Astrocyte of the spinal cord (primary cell): ENCODE measurements at places on chromosomes 3 and 15.

DNA sequence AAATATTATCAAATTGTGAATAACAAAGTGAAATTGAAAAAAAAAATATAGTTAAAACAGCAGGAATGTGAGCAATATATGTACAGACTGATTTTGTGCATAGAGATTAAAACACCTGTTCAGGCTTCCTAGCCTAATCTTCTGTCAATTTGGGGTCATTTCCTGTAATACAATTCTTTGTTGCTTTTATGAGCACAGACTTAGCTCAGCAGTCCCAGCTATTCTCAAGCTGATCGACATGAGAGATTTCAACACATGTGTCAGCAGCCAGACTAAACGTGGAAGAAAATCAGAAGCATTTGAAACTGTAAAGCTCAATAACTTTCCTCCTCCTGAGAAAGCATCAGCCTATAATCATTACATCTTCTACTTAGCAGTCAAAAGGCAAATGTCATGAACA is 1.6 kb upstream of the FHIT start:
- no peak for DNase-seq

DNA sequence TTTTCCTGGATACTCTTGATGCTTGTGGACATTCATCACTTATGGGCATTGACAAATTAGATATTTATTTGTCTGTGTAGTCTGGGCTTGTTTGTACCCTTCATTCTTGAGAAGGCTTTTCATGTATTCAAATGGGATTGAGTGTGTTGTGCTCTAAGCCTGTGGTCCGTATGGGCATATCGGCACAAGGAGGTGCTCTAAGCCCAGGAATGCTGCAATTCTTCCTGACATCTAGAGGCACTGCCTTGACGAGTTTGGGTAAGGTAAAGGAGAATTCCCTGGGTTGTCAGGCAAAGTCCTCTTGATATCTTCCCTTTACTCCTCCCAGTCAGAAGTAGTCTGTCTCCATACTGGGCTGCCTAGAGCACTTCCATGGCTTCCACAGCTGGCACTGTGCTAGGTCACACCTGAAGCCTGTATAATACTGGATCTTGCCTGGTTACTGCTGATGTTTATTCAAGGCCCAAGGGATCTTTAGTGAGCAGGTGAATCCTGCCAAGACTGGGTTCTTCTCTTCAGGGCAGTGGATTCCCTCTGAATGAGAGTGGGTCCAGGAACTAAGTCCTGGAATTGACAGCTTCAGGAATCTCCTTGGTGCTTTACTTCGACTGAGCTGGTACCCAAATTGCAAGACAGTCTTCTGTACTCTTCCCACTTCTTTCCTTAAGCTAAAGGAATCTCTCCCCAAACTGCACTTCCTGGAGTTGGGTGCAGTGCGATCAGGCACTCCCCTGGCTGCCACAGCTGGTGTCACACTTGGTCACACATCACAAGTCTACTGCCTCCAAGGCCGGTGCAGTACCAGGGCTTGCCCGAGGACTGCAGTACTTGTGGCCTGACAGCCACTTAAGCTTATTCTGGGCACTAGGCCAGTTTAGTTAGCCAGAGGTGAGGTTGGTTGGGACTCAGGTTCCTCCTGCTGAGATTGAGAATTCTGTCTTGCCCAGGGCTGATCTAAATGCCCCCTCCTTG is 46.0 kb downstream of the GALK2 start:
- DNase-seq: no peak

DNA sequence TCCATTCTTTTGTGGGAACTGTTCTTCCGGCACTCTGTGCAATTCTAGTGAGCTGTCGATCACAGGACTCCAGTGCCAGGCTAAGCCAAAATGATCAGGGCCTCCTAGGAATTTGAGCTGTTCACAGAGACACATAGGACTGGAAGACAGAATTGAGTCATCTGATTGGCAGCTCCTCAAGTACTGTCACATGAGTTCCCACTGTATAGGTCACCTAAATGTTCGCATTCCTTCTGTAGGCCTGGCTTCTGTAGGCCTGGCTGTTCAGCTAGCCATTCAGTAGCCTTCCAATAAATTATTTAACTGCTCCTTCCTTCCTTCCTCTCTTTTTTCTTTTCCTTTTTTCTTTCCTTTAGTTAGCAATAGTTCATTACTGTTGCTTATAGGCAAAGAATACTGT is 4.3 kb downstream of the PROS1 start:
- no peak for DNase-seq

DNA sequence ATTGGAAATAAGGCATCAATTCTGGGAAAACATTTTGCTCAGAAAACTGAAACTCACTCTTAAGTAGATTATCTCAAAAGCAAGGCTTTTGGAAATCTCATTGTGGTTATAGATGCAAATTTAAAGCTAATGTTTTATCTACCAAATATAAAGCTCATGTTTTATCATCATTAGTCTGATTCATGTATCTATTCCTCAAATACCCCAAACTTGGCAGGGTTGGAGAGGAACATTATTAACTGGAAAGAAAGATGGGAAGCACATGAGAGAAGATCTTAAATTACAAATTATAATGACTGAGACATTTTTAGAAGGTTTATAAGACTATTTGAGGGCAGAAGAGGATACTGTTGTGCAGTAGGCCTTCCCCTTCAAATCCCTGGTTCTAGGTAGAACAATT is 137.3 kb upstream of the TGFBR2 start:
- no peak for DNase-seq

- DNase-seq: no peak
These were observed 16.7 kb downstream of the PTH1R start for GRCh38 chr3:46894256-46894655.

DNA sequence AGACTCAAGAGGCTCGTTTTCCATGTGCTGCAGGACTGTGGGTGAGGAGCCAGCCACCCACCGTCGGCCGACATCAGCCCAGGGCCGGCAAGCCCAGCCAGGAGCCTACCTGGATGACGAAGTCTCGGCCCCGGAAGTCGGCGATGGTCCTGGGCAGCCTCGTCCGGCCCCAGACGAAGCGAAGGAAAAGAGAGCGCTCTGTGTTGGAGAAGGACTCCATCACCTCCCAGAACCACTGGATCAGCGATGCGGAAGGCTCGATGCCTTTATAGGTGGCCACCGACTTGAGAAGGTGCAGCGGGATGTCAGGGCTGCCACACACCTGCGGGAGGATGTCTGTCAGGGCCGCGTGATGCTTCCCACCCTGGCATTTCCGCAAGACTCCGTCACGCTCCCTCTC is 13.8 kb upstream of the OCA2 start:
- DNase-seq: no peak
